Body of pancreas (tissue), 4 donors: ENCODE measurements at places on chromosomes 7 and 10. TPM values are rescaled to one million over a fixed set of nuclear protein-coding genes. Genes with fewer than 3 reads are reported as not detected.

DNA sequence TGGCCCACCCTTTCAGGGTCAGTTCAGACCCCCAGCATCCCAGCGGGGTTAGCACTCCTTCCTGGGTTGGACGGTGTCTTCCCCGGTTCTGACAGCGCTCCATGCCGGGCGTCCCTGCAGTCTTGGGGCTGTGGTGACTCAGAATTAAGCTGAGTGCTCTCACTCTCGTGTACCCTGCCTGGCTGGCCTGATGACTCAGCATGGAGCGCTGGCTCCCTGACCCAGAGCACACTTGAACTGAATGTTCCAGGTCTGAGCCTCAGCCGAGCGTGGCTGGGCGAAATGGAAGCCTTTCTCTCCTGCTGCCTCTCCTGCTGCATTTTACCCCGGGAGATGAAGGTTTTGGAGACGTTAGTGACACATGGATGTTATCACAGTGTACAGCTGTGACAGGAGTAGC lies 7.1 kb downstream of the BAG3 start:
- DNase-seq: peak; percentile 86

- DNase-seq: no peak
Measured at GRCh38 chr7:126557271-126557670, 695.5 kb downstream of the GRM8 start.

The PTPN20 gene
- total RNA-seq: 0.99 TPM

DNA sequence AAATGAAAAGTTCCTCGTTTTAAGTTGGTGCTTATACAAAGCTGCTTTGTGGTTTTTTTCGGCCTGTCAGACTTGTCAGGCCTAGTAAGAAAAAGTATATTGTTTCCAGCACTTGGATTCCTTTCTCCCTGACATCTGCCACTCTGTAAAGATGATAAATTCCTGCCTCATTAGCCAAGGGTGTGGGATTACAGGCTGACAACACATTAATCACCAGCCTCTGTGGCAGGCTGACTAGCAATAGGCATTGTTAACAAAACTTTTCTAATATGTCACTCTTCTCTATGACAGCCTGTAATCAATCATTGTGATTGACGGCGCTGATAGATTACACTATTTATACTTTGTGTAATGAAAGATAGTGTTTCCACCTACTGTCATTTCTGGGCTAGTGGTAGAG lies 682.5 kb downstream of the LRMDA start:
- DNase-seq: no peak

The PPRC1 gene
- total RNA-seq: 17.9 TPM
